MCF 10A (cell line): ENCODE measurements at places on chromosomes 3 and 15. TPM values are rescaled to one million over a fixed set of nuclear protein-coding genes. Genes with fewer than 3 reads are reported as not detected.
A peak's percentile ranks its signal among the peaks of the same experiment; 100 is the strongest.

DNA sequence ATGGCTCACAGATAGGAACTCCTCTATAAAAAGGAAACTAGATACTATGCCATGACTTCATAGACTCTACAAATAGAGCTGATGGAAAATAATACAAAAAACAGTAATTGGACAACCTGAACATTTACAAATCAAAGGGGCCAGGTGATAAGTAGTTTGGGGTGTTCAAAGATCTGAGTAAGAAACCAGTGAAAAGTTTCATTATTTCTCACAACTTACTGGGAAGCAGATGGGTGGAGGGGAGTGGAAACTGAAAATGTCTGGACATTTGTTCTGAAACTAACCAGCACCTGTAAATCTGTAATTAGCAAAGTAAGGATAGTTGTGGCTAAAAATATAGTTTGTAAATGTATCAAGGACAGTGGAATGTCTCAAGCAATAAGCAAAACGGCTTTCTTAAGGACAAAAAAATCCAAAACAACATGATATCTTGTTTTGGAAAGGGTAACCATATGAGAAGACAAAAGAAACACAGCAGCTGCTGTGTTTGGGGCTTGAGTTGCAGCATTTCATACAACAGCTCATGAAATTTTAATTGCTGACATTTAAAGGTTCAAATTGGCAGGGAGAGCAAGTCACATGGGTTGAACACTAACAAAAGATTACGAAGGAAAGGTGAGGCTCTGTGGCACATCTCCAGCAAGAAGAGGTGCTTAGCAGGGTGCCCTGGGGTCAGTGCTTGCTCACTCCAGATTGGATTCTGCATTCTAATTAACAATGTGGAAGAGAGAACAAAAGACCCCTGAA is 26.8 kb upstream of the THBS1 start:
- peak; percentile 78 for DNase-seq

DNA sequence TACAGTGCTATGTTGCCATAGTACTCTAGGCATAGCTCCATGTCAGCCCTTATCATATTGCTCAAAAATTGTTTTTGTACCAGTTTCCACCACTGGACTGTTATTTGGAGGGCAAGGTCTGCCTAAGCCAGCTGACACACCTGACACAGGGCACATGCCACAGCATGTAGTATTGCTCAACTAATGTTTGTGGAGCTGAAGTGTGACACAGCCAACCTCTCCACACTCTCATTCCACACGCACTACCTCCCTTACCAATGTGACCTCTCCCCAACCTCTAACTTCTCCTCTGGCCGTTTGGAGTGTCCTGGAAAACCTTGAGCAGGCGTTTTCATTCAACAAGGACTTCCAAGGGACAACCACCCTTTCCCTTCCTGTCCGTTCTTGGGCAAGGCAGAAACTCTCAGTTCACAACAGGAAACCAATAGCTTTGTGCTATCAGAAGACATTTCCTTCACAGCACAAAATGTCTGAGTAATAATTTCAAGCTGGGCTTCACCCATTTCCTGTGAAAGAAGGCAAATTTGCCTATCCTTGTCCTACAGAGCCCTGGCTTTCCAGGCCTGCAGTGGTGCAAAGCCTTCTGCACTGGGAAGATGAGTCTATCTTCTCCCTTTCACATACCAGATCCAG is 38.4 kb downstream of the TLNRD1 start:
- peak; percentile 60 for DNase-seq

DNA sequence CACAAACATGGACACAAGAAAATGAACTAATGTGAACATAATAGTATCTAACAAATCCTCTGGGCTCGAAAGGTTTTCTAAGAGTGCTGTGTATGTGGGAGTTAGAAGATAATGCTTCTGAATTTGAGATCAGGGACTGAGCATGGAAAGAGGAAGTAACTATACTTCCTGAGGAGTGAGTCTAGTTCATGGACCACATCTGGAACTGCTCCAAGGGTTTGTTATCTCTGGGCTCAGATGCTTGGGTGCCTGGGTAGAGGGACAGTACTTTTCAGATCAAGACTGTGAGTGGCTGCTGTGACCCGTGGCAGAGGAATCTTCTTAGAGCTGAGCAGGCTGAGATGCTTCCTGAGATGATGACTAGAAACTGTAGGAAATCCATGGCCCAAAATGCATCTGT is 28.5 kb downstream of the TBC1D23 start:
- DNase-seq, result no peak

DNA sequence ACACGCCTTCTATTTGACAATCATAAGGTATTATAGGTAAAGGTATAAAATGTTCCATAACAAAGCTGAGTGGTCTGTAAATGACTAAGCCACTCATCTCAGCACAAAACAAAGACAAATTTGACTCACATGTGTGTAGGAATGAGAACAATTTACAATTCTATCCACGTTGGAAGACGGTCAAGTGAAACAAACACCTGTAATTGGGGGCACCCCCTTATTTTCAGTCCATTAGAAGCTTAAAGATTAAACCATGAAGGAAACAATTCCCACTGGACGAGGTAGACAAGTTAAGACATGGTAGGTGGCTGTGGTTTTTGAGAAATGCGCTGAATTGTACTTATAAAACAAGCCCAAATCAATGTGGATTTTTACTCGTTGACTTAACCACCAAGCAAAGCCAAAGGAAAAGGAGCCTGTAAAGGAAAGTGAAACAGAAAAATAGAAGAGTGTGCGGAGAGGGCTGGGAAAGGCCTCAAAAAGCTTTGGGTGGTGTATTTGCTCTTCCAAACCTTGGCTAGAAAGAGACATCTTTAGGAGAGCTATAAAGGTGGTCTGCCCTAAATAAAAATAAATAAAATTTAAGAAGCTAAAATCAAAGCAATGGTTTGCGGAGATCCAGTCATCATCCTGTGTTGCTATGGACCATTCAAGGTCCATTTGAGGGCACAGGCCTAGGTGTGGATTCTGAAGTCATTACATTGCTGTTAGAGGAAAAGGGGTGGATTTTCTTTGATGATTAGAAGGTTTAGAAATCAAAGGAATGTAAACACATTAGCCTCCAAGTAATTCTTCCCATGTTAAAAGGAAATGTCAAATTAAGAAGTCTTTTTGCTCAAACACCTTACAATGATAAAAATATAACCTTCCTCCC is 135.0 kb downstream of the TFG start:
- no peak for DNase-seq

GRCh38 chr15:64092864-64093626 is 593 bp downstream of the CIAO2A start:
- DNase-seq, result peak; percentile 36

DNA sequence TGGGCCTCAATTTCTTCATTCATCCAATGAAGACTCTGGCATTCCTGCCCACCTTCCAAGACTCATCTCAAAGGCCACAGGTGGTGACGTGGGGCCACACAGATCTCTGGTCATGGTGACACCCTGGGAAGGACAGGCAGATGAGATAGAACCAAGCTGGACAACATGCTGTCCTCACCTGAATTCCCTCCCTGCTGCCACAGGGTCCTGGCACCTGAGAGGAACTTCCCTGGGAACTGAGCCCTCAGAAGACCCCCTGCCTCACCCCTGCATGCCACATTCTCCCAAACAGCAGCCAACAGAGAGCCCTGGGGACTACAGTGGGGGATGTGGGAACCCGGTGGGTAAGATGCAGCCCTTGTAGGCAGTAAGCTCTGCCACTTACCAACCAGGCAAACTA is 10.7 kb downstream of the KLF15 start:
- no peak for DNase-seq

Gene TBL1XR1
- 171 and 178 TPM in 2 replicates for total RNA-seq

Gene EPHB1
- not detected in 2 replicates for total RNA-seq

Gene CIDEC
- not detected in 2 replicates for total RNA-seq
